HS-5 (cell line): ENCODE measurements at places on chromosomes 12 and 14.

DNA sequence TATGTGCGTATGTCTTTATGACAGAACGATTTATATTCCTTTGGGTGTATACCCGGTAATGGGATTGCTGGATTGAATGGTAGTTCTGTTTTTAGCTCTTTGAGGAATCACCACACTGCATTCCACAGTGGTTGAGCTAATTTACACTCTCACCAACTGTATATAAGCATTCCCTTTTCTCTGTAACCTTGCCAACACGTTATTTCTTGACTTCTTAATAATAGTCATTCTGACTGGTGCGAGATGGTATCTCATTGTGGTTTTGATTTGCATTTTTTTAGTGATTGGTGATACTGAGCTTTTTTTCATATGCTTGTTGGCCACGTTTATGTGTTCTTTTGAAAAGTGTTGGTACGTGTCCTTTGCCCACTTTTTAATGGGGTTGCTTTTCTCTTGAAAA lies 49.7 kb downstream of the FRS2 start:
- DNase-seq, result no peak

DNA sequence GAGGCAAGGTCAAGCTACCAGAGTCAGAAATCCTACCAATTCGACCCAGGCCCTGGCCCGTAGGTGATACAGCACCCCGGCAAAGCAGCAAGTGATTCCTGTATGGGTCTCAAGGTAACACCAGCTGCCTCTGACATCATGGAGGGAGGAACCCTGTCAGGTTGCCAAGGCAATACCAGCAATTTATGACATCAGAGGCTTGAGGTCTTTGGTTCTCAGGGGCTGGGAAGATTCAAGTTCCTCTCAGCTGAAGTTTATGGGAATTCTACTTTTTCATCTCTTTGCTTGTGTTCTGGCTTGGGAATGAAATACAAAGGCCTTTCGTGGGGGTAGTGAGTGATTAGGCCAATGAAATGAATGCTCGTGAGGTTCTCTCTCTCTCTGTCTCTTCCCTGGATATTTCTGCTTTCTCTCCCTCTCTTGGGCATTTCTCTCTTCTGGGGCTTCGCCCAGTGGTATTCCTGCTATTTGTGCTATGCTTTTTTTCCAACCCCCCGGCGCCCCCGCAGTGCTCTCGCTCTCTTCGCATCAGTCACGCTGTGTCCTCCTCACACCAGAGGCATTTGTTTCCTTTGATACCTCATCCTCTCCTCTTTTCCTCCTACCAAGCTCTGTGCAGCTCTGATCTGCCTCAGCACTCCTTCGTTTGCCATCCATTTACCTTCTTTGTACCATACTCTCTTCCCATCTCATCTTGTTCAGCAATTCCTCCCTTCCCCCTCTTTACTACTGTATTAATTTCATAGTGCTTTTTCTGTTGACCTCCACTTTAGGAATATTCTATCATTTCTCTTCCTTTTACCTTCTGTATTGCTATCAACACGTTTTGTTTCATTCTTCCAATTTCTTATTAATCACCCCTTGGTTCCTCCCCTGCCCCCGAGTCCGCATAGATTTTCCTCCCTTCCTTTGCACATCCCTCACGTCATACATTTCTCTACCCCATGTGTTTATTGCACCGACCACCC lies 2.9 kb downstream of the ZFHX2 start:
- DNase-seq, result no peak

DNA sequence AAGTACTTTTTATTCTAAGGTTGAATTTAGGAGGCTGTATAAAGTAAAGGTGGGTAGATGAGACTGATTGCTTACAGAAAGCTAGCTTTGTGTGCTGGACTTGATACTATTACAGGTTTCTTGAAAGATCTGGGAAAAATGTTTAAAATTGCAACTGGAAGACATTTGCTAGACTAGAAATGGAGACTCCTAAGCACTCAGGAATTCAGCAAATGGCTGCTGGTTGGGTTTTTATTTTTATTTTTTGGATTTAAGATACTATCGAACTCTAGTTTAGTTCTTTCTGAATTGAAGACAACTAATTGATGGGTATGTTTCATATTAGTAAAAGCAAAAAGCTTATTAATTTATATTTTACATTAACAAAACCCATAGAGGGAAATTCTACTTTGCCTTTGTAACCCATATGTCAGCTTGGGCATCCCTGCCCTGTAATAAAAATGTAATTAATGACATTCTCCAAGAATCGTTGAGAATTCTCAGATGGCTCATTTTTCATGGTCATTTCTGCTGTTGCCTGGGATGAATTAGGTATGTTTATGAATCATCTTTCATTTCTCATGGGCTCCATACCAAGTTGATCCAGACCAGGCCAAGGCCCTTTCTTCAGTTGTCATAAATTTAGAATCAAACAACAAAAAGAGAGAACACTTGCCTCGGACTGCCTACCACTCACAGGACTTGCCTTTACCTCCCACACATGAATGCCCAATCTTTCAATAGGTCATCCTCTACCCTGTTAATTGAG lies 102.1 kb downstream of the ERGIC2 start:
- DNase-seq, result peak; percentile 10

- DNase-seq, result no peak
These were observed 187.0 kb upstream of the FOXN3 start for GRCh38 chr14:89603938-89604480.

GRCh38 chr14:21723431-21724045 lies 49.9 kb upstream of the OR4E1 start:
- DNase-seq, result no peak

GRCh38 chr12:115323223-115323905 lies 639.4 kb upstream of the TBX3 start:
- peak; percentile 74 for DNase-seq

GRCh38 chr14:61632807-61633206 lies 62.5 kb upstream of the HIF1A start:
- no peak for DNase-seq

- DNase-seq, result no peak
These were observed at the start of gene NKX2-1 for GRCh38 chr14:36519431-36520321. Gene NKX2-1 (minus strand): TSS chr14:36520232. CDS start chr14:36520129, 103 bp downstream.

DNA sequence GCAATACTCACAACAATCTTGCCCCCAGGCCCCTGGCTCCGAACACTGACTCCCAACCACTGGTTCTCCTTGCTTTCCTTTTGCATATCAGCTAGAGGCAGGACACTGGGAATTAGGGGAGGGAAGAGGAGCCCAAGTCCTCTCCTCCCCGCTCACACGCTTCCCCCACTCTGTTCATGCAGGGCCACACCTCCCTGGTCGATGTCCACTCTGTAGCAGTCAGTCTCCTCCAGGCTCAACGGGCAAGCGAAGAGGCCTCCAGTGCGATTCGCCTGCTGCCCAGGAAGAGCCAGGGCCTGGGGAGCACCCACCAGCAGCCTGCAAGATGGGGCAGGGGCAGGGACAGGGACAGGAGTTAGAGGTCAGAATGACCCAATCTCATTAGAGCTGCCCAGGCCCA lies 4.8 kb downstream of the ITGA7 start:
- DNase-seq, result no peak

- DNase-seq, result no peak
These were observed 72.3 kb upstream of the STXBP6 start for GRCh38 chr14:25122211-25122610.

DNA sequence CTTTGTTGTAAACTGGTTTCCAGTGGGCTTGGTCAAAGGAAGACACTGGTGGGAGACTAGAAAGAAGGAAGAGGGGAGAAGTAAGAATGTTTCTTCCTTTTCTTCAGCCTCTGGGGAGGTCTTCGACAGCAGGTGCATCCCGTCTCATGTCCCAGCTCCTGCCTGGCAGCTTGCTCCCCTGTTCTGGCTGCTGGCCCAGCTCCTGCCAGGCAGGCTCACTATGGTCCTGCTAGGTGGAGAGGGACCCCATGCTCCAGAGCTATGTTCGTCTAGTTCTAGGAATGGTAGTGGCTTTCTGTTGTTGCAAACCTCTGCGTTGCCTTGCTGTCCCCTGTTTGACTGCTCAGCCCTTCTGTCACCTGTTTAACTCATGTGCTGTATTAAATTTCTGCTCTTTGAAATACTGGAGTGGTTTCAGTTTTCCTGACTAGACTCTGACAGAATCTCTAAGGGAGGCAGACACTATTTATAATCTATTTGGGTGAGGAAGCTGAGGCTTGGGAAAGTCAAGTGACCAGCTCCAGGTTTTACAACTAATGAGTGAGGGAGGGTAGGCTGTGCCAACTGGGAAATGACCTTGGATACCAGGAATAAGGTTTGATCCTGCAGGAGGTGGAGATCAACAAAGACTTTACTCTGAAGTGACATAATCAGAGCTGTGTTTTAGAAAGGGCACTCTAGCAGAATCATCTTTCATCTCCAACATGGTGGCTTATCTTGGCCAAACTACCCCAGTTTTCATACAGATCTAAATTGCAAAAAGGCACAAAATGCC lies 94.7 kb upstream of the DDHD1 start:
- no peak for DNase-seq

DNA sequence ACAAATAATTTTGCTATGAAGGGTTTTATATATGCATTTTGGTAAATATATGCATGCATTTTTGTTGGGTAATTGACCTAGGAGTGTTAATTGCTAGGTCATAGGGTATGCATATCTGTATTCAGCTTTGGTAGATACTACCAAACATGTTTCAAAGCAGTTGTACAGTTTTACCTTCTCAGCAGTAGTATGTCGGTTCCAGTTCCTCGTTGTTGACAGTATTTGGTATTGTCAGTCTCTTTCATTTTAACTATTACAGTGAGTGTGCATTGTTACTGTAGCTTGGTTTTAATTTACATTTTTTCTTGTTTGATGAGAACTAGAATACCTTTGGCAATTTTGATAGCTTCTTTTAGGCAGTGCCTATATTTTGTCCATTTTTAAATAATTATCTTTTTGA lies 98.9 kb downstream of the ARID2 start:
- no peak for DNase-seq

GRCh38 chr12:82412246-82412645 lies 53.9 kb downstream of the METTL25 start:
- no peak for DNase-seq
